ENCODE measurements at places on chromosomes 2 and 18. TPM values are rescaled to one million over a fixed set of nuclear protein-coding genes. Genes with fewer than 3 reads are reported as not detected.

- DNase-seq: no peak
These were observed 114.6 kb downstream of the MYO5B start for GRCh38 chr18:50080316-50080715.

GRCh38 chr2:27890146-27890923, at the start of the genes BABAM2 and RBKS:
Gene BABAM2, plus strand, starts transcription at chr2:27890729. Its CDS starts 3,828 bp downstream, at chr2:27894557.
Gene RBKS, minus strand, starts transcription at chr2:27890387. Its CDS starts 42 bp downstream, at chr2:27890345.
- DNase-seq: peak; percentile 83

DNA sequence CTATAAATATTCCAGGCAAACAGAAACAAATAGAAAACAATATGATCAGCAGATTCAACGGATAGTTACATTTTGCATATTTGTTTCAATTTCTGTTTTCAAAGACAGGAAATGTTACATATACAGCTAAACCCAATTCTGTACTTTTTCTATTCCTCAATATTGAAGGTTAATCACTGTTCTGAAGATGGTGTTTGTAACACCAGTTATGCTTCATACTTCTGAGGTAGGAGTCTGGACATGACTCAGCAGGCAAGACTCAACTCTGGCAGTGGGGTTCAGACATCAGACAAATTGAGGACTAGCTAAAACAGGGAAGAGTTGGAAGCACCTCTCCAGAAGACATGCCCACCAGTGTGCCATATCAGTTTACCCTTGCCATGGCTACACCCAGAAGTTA, 16.6 kb downstream of the SERPINB13 start:
- DNase-seq: peak; percentile 58

- DNase-seq: peak; percentile 81
These were observed 141.8 kb downstream of the MYO1B start for GRCh38 chr2:191386938-191387536.

- peak; percentile 23 for DNase-seq
These were observed 1.4 kb downstream of the FAM171B start for GRCh38 chr2:186695081-186695756.

DNA sequence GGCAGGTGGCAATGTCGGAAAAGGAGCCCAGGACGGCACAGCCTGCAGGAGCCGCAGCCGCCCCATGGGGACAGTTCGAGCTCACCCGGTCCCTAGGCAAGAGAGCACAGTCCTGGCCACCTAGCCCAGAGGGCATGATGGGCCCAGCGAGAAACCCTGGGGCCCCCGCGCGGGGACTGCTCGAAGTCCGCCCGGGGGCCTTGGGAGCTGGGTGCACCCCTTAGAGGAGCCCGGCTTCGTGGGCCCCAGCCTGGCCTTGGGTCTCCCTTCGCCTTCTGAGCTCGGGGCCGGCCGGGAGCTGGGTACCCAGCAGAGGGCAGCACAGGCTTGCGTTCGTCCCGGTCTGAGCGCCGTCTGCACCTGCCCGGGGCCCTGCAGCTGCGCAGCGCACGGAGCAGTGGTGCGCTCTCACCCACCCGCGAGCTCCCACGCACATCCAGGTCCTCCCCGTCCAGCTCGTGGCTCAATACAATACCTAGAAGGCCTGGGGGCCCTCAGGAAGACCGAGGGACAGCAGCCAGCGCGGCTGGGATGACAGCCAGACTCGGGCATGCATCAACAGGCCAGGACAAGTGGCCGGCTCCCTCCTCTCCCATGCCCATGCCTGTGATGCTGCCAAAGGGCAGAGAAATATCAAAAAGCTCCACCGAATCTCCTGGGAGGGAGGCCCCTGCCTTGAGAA, 96.2 kb upstream of the ZNF532 start:
- peak; percentile 59 for DNase-seq

TXNDC2 gene
- 1.6 TPM for total RNA-seq

STK36 gene
- total RNA-seq: 8.2 TPM
